Transverse colon (tissue), 4 donors: ENCODE measurements at places on chromosomes 3 and 15.
A peak's percentile ranks its signal among the peaks of the same experiment; 100 is the strongest.

DNA sequence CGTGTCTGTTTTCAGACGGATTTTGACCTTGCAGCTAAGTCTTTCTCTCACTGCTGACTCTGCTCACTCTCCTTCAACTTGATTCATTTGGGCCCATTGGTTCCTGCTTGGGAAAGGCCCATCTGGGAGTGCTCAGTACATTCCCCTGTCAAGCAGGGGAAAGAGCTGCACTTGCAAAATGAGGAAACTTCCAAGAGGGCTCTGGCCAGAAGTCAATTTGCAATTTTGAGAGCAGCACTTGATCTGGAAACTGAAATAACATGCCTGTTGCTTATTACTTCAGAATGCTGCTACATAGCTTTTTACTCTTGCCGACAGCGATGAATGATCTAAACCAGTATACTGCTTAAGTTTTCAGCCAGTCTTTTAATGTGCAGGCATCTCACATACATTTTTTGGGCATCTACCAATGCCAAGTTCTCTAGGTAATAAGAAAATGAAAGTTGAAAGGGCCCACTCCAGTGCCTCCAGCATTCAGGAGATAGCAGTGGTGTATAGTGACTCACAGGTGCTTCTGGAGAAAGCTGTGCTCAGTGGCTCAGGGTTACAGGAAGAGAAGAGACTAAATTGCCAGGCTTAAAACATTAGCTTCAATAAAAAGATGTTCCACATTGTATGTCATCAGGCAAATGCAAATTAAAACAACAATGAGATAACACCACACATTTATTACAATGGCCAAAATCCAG is 70.1 kb upstream of the RORA start:
- no peak overlapping the region for H3K4me3 ChIP-seq
- no peaks in the 10 kb centered on the region for H3K27me3 ChIP-seq
- H3K4me1 ChIP-seq = no peaks in the 10 kb centered on the region
- peak; percentile 9 for DNase-seq
- no peaks in the 10 kb centered on the region for H3K36me3 ChIP-seq

GRCh38 chr3:141853629-141854168 is 22.7 kb upstream of the ATP1B3 start:
- no peak for DNase-seq
- H3K4me1 ChIP-seq = no peaks in the 10 kb centered on the region
- no peak overlapping the region for H3K4me3 ChIP-seq
- no peaks in the 10 kb centered on the region for H3K27me3 ChIP-seq
- no peaks in the 10 kb centered on the region for H3K36me3 ChIP-seq

DNA sequence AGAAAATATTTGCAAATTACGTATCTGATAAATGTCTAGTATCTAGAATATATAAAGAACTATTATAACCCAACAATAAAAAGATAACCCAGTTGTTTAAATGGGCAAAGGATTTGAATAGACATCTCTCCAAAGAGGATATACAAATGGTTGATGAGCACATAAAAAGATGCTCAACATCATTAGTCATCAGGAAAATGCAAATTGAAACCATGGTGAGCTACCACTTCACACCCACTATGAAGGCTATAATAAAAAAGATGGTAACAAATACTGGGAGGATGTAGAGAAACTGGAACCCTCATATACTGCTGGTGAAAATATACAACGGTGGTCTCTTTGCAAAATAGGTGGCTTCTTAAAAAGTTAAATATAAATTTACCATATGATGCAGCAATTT is 28.0 kb downstream of the RAD51 start:
- no peak for DNase-seq
- no peaks in the 10 kb centered on the region for H3K4me1 ChIP-seq
- no peak overlapping the region for H3K27ac ChIP-seq
- H3K4me3 ChIP-seq = no peak overlapping the region
- no peaks in the 10 kb centered on the region for H3K27me3 ChIP-seq
- H3K36me3 ChIP-seq = no peaks in the 10 kb centered on the region

GRCh38 chr15:45521596-45522327 is 793 bp downstream of the SLC30A4 start:
- peaks cover 4% of the 10 kb centered on the region for H3K4me1 ChIP-seq
- no peaks in the 10 kb centered on the region for H3K36me3 ChIP-seq
- H3K4me3 ChIP-seq = peak overlapping the region; percentile 81

DNA sequence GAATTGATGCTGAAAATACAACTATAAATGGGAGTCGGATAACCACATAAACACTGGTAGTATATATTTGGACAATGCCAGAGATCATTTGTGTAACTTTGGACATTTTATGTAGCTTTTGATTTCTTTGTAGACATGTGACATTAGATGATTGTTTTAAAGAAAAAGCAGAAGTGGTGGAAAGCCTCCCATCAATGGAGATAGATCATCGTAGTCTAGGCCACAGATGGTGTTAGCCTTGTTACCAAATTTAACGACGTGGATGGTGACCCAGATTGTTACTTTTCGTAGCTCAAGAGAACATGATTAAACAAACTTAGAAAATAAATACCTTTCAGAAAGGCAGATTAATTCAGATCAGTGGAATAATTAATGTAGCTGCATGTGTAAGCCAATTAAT is 8.8 kb downstream of the CACNA1D start:
- H3K27ac ChIP-seq = no peak overlapping the region
- no peak for DNase-seq
- no peaks in the 10 kb centered on the region for H3K36me3 ChIP-seq
- H3K27me3 ChIP-seq = no peaks in the 10 kb centered on the region
- H3K4me1 ChIP-seq = peaks cover 5% of the 10 kb centered on the region
